ENCODE measurements at places on chromosomes 7 and 10.

DNA sequence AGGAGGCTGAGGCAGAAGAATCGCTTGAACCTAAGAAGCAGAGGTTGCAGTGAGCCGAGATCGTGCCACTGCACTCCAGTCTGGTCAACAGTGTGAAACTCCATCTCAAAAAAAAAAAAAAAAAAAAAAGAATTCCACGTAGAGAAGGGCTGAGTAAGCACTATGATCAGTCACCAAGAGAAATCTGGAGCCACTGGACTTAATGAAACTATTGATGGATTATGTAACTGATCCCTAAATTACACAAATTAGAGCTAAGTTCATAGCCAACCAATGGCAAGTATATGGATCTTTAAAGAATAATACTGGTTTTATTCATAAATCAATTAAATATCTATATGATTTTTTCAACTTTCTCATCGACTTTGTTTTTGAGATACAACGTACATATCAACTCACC lies 72.2 kb upstream of the ABLIM1 start:
- DNase-seq, result no peak

DNA sequence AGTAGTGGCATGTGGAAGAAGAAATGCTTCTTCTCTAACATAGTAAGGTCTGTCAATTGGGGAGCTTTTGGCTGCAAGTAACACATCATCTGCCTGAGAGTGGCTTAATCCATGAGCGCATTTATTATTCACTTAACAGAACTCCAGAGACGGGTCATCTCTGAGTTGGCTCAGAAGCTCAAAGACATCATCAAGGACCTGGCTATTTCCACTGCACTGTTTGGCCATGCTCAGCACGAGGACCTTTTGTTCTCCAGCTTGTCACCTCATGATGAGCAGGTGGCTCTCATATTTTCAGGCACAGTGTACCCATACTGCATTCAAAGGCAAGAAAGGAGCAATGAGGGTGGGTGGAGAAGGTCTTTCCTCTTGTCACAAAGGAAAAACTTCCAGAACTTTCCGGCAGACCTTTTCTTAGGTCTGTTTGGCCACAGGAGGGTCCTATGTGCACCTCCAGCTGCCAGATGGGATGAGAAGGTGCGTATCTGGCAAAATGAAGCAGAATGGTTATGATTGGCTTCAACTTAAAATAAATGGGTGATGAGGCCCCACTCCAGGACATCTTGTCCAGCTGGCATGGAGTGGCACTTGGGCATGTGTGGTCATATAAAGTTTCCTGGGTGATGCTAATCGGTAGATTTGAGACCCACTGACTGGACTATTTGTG lies 55.6 kb upstream of the SHH start:
- DNase-seq, result no peak

DNA sequence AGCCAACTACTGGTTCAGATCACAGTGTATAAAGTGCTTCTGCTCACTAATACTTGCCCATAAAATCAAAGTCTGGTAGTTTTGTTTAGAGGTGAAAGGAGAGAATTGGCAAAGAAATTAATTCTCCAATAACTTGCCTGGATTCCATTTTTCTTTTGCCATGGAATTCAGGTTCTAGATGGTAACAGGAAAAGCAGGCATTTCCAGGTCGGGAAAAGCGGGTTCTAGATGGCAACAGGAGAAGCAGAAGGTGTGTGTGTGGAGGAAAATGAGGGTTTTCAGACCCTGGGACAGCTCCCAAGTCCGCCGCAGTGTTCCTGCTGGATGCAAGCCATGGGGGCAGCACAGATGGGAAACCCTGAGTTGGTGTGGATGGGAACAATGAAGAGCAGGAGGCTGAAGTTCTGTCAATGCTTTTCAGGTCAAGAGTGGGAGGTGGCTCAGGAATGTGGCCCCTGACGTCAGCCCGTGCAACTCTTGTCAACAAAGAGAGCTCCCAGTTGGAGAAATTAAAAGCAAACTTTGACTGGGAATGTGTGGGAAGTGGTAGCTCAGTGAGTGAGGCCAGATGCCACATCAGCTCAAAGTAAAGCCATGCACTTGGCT lies 696.7 kb downstream of the LRMDA start:
- DNase-seq, result no peak

DNA sequence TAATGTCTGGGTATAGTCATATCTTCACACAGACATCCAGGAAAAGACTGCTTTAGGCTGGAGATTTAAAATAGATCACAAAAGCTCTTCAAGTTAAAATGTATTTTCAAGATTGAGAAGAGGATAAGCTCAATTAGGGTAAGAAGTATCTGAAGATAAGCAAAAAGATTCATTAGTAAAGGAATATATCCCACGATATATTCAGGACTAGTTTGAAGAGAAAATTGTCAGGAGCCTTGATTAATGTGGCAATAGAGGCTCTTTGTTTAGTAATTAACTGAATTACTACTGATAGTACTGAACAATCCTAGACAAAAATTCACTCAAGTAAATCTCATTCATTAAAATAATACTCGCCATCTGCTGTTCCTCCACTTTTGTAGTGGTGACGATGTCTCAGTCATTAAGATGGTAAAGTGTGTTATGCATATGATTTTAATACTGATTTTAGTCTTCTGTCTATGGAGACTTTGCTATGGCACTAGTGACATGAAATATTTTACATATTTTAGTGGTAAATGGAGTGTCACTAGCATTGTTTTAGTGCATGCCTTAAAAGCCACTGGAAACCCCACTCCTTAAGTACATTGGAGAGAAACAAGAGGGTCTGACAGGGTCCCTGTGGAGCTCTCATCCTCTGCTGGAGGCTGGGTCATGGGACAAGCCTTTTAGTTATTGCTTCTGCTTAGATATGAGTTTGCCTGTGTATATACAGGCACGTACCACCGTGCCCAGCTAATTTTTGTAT lies 32.8 kb downstream of the INPP5F start:
- DNase-seq, result peak; percentile 54

DNA sequence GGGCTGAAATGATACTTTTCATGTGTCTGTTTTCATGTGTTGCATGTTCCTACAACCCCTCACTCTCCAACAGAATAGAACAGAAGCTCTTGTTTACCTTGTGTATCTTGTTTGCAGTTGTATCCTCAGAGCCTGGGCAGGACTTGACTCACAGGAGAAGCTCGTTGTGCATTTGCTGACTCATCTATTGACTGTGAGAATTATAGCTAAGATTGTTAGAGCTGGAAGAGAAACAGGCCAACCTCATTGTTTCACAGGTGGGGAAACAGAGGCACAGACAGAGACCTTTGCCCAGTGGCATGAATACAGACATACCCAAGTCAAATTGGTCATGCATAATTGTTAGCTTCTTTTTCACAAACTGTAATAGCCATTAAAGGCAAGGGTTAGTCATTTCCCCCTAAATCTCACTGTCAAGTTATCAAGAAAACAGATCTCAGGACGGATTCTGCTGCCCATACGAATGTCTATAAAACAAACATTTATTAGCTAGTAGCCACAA lies 4.6 kb upstream of the TSPAN15 start:
- peak; percentile 88 for DNase-seq

DNA sequence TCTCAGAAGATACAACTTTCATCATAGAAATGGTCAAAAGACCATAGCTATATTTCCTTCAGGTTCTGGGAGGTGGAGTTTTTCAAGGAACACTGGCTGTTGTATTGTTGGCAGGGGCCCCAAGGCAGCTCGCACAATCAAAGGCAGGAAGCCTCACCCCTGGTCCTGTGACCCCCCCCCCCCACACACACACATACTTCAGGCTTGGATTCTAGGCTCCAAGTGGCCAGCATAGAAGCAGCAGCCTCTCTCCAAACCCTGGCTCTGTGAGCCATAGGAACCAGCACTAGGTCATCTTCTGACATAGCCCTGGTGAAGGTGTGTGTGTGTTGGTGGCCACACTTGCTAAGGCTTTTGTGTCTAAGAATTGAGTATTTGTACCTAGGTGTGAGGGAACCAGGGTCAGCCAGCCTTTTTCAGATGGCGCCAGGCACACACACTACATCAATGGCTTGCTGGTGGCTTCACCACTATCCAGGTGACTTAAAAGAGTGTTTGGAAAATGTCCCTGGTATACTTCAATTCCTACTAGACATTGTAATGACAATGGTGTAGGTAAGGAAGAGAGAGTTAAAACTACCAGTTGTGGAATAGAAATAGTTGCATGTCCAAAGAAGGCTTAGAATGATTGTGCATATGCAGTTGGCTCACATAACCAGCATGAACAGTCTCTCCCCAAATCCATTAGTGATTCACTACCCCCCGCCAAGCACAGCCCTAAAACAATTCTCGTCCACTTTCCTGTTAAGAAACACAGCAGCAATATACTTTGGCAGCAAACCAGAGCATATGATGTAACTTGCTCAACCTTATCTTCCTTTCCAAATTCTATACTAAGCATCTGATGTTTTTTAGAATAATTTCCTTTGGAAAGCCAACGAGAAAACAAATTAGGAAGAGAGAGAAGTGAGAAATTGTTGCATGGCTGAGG lies 91.3 kb downstream of the AVL9 start:
- peak; percentile 96 for DNase-seq

- no peak for DNase-seq
Measured at GRCh38 chr7:135683609-135684008, 21.3 kb downstream of the STMP1 start.

DNA sequence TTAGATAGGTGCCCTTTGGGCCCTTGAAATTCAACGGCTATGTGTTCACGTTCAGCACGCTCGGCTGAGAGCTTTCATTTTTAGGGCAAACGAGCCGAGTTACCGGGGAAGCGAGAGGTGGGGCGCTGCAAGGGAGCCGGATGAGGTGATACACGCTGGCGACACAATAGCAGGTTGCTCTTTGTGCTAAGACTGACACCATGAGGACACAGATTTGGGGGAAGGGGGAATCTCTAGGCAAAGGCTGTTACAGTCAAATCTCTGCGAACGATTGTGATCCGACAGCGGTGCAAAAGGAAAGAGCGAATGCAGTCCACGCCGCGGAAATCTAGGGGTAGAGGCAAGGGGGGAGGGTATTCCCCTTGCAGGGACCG lies 667 bp downstream of the KLLN start:
- DNase-seq, result no peak

DNA sequence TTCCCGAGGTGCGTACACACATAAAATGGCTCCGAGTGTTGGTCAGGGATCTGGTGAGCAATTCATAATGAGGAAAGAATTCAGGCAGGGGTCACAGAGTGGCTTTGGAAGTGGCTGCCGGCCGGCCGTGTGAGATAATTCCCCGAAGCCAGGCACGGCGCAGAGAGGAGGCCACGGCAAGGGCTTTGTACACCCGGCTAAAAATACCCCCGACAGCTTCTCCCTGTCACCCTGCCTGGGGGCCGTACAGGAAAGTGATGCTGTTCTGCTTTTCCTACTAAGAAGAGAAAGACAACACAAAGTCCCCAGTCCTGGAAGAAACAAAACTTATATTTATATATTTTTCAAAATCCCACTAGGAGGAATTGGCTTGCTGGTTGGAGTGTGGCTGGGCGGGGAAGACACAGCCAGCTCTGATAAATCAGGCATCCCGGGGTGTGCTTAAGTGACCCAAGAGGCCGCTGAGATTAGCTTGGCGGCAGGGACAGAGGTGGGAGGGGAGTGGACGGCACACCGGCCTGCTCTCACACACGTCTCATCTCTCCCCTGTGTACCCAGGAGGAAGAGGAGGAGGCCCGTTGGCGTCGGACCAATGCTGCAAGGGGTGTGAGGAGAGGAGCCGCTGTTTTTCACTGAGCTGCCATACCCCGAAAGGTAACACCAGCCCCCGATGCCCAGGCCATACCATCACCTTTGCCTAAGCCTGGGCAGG lies 70.5 kb downstream of the ZMIZ1 start:
- peak; percentile 86 for DNase-seq

DNA sequence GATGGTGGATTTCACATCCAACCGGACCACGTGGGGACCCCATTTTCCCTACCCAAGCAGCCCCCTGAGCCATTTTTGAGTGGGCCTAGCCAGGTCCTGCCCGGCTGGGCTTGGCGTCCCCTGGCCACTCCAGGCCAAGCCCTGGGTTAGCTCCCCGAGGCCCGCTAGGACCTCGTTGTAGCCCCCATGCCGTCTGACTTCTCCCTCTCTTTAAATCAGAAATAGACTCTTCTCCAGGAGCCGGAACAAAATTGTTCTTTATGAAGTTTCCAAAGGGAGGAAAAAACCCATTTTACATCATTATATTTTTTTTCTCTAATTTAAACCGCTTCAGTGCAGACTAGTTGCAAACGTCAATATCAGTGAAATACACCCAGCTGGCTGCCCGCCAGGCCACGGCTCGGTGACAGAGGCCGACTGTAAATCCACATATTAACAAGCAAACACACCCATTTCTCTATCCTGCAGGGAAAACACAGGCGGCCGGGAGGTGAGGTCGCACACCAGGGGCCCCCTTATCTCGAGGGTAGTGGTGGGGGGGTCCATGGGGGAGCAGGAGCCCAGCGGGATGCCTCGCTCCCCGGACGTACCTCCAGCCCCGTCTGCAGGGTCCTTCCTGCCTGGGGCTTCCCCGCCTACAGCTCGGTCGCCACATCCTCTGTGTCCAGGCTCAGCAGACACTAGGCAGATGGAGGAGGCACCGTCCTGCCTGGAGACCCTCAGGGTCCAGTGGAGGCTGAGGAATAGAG lies 72.7 kb downstream of the ELFN1 start:
- peak; percentile 13 for DNase-seq

- no peak for DNase-seq
Measured at GRCh38 chr7:55774327-55775050, 88.1 kb downstream of the SEPTIN14 start.

DNA sequence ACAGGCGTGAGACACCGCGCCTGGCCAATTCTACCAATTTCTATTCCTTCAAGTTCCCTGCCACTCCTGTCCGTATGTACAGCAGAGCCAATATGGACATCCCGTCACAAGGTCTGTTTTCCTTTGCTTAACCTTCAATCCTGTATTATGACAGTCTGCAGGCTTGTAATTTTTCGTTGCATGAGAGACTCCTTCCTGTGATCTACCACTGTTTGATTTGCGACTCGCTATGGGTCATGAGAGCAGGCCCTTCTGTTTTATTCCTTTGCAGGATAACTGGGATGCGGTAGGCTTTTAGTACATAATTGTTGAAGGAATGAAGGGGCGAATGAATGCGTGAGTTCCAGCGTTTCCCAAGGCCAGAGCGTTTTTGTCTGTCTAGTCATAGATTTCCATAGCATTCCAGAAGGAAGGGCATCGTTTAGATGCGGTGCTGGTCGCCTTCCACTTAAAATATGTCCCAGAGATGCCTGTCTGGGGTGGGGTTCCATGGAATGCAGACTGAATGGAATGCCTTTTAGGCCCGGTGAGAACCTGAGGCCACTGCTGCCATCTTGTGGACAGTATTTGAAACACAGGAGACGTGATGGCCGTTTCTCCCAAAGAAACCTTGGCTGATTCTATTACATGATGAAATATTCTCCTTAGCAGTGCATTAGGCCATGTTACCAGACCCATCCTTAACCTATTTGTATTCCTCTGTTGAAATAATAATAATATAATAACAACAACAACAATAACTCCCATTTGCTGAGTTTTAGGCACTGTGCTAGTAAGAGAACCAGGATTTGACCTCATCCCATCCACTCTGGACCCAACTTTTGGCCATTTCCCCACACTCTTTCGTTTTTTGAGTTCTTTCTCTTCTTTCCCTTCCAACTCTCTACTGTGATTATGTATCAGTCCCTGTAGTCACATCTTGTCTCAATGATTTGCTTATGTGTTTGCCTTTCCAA lies 193.2 kb downstream of the MYOF start:
- DNase-seq, result peak; percentile 99

- no peak for DNase-seq
Measured at GRCh38 chr10:3571310-3571825, 213.6 kb downstream of the KLF6 start.

All from fibroblast of skin of back (primary cell).